ENCODE measurements at places on chromosomes 5 and 9.
A peak's percentile ranks its signal among the peaks of the same experiment; 100 is the strongest.

DNA sequence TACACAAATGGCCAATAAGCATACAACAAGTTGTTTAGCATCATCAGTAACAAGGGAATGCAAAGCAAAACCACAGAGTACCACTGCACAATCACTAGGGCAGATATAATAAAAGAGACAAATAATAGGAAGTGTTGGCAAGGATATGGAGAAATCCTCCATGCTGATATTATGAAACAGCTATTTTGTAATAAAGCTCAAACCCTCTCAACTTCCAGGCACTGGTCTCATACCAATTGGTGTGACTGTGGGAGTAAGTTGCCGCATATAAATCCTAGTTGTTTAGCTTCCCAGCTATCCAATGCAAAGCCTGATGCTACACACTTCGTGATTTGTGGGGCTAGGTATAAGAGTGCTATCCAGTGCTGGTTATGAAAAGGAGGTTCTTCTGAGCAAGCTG is 88.6 kb downstream of the SMIM23 start:
- peak; percentile 39 for DNase-seq

GRCh38 chr9:93869863-93870262 is 85.3 kb downstream of the BARX1 start:
- DNase-seq: no peak

DNA sequence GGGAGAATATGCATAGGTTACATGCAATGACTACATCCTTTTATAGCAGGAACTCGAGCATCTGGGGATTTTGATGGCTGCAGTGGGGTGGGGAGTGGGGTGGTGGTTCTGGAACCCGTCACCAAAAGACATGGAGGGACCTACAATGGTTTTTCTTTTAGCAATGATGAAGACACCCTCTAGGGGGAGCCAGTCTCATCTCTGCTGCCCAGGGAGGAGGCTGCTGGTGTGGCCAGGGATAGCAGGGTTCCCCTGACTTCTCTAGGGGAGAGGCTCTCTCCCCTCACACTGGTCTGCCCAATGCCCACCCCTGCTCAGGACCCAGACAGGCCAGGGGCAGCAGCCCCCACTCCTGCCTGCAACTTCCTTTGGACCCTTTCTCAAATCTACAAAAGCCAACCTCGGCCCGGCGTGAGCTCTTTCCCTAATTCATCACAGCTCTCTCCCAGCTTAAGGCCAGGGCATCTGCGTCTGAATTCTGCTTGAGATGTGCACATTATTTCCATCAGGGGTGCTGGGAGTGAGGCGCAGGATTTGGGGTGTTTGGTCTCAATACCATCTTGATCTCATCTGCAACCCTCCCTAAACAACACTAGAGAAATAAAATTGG is 73.6 kb upstream of the RETREG1 start:
- peak; percentile 89 for DNase-seq

- no peak for DNase-seq
Measured at GRCh38 chr5:103362211-103362610, 103.6 kb downstream of the MACIR start.

DNA sequence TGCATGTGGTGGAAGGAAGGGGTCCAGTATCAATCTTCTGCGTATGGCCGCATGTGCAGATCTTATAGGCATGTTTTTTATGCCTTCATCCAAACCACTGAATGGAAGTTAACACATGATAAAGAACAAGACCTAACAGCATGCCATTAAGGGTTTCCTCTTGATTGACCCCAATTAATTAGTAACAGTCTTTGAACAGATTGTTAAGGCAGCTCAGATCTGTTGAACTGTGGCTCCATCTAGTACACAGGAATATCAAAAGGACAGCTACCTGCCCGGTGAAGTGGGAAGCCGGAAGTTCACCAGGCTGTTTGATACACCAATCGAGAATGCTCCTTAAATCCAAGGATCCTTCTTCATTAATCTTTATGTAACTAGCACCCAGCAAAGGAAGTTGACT is 159.9 kb upstream of the ADAMTS16 start:
- no peak for DNase-seq

- no peak for DNase-seq
Measured at GRCh38 chr5:151378616-151379015, 31.3 kb upstream of the SLC36A2 start.

DNA sequence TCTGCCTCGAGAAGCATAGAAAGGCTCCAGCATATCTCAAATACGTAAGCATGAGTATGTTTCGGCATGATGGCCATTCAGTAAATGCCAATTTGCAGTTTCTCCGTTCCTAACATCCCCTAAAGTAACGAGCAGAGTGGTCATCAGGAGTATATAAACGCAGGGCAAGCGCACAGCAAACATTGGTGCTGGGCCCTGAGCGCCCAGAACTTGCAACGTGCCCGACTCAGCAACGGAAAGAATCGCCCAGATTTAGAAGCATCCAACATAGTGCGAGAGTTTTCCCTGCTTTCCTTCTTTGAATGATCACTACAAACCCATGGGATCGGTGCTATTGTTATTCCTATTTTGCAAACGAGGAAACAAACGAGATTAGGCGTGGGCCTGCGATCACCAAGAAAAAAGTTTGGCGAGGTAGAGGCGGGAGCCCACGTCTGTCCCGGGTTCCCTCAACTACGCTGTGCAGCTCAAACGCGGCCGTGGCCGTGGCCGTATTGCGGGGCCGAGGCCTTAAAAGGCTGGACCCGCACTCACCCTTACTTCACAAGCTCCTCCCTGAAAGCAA is 505 bp downstream of the RPS14 start:
- no peak for DNase-seq

GRCh38 chr5:111699324-111699723 is 57.7 kb downstream of the NREP start:
- no peak for DNase-seq

GRCh38 chr5:144510845-144511579 is 340.3 kb downstream of the KCTD16 start:
- DNase-seq: no peak

- no peak for DNase-seq
Measured at GRCh38 chr5:68336200-68336599, 120.6 kb downstream of the PIK3R1 start.

- peak; percentile 84 for DNase-seq
Measured at GRCh38 chr5:134029156-134029555, 24.4 kb upstream of the VDAC1 start.

GRCh38 chr9:87498046-87498810 is 561 bp downstream of the DAPK1 start:
- DNase-seq: peak; percentile 76

- no peak for DNase-seq
Measured at GRCh38 chr9:114202849-114203248, 47.5 kb downstream of the COL27A1 start.

DNA sequence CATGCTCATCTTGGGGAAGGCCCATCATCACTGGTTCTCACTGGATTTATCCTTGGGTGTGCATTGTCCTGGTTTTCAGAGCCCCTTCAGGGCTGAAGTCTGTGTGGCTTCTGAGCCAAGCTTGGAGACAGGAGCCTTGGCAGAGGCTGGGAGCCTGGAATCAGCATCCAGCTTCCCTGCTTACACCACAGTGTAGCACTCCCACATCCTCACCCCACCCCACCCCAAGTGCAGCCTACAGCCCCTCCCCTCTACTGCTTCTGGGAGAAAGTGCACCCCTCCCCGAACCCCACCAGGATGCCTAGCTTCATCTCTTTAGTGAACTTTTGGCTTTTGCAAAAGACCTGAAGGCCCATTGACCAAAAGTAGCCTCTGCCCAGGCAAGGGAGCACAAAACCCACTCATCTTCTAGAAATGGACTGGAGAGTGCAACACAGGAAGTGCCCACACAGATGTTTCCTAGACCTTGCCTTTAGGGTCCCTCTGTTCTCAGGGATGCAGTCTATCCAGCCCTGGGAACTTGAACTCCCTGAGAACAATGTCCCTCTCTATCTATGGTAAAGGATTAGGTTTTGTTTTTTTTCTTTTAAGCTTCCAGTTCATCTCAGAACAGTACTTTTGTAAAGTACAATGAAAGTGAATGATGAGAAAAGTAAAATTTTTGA is 189.7 kb downstream of the PALM2AKAP2 start:
- DNase-seq: no peak

DNA sequence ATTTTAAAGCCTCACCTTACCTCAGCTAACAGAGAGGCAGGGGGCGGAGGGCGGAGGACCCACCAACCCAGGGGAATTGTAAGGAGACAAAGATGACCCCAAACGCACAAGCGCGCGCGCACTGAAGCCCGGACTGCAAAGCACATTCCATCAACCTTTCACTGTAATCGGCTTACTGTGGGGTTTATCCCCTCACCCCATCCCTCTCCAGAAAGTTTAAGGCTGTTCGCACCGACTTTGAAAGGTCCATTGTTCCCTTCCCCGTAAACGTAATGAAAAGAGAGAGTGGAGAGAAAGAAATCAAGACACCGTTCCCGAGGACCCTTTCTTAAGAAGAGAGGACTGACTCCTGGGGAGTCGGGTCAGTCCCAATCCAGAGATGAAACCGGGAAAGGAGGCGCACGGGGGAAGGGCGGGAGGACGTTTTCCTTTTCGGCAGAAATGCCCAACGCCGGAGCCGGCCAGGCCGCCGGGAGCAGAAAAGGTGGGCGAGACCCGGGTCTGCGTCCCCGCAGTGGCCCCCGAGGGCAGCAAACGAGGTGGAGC is 464 bp downstream of the CEMIP2 start:
- peak; percentile 32 for DNase-seq

DNA sequence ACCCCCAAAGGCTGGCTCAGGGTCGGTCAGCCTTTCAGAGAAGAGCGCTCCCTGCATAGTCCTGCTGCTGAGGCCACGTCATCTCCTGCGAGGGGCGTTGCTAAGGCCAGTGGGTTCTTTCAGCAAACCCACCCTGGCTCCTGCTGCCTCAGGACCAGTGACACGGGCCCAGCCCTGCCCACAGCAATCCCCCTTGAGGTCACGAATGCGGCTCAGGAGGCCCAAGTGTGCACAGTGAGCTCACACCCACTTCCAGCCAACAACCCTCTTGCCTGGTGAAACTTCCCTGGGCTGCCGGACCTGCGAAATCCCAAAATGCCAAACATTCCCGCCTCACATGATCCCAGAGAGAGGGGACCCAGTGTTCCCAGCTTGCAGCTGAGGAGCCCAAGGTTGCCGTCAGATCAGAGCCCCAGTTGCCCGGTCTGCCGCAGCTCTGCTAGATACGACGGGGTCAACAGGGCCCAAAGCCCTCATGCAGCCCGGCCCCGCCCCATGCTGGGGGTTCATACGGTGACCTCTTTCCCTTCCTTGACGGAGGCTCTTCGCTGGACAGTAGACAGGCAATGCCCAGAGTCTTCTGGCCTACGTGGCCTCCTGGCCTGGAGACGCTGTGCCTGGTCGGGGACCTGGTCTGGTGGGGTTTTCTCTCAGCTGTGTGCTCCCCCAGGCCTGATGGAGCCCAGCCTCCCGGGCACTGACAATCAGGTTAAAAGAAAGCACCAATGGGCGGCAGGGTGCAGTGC is 116.4 kb upstream of the COL5A1 start:
- peak; percentile 4 for DNase-seq

DNA sequence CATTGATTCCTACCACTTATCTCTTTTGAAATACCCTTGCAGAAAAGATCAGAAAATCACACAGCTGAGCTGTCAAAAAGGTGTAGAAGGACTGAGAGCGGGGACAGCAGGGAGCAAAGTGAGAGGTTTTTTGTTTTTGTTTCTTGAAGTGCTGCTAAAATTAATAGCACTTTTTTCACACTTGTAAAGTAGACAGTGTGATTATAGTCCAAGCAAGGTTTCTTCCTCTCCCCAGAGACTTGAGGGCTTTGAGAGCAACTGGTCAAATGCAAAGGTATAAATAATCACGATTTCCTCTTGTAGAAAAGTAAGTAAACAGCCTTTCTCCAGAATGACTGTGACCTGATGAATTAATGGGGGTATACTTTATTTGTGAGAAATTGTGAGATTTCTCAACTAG is 326.9 kb downstream of the ZNF608 start:
- no peak for DNase-seq

DNA sequence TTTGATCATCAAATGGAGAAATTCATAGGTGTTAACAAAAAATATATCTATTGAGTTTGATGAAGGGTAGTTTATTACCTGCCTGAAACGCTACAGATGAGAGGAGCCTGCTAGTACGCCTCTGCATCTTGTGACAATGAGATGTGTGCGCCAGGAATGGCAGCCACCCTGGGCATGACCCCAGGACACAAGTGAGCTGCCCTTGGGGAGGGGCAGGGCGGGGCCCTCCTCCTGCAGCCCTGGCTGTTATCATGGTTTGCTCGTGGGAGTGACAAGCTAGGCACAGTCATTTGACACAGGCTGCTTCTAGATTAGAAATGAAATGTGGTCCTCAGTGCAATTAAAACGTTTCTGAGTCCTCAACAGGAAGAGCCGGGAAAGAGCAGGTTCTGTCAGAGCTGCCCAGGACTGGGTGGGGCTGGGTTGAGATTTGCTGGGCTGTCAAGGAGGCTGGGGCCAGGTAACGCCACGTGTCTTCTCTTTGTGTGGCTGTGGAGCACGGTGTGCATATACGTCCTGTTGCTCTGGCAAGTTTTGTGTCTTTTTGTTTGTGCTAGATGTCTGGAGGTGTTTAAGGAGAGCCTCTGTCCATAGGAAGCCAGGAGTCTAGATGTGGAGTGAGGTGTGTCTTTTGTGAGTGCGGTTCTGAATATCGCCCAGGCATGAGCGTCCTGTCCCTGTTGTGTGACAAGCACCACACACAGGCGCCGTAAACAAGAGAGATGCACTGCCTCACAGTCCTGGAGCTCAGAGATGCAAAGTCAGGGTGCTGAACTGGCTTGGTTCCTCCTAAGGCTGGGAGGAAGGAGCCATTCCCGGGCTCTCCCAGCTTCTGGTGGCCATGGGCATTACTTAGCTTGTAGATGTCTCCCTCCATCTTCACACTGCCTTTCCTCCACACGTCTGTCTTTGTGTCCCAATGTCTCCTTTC is 129.0 kb upstream of the IRX4 start:
- no peak for DNase-seq

- DNase-seq: peak; percentile 57
Measured at GRCh38 chr9:13823026-13823425, 490.9 kb downstream of the NFIB start.

GRCh38 chr5:138258704-138259292 is 15.6 kb downstream of the GFRA3 start:
- DNase-seq: peak; percentile 67

DNA sequence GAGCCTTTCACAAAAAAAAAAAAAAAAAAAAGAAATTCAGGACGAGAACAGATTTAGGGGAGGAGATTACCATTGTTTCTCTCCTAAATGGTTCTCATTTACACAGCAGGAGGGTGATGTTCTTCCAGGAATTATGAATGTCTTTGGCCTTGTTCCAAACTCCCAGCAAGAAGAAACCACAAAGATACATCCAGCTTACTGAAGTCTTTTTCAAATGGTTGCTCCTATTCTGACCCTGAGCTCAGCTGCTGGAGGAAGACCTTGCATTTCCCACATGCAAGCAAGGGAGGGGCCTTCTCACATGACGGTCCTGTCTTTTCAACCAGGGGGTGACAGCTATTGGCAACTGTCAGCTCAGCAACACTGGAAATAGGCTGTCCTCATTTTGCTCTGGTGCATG is 203.0 kb upstream of the VLDLR start:
- peak; percentile 27 for DNase-seq

DNA sequence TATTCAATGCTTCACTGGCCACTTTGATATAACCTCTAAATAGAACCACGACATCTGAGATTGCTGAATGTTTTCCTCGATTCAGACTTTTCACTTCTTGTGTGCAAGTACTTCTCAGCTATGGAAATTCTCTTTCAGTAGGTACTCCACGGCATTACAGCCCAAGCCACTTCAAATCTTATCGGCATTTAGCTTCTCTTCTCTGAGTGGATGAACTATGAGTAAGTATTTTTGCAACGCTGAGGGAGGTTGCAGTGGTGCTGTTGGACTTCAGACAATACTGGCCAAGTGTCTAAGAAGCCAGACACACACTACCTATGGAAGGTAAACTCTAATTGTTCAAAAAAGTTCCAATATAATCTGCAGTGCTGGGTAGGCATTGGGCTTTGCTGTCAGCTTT is 60.1 kb downstream of the FBN2 start:
- DNase-seq: no peak
